ENCODE measurements at places on chromosomes 12 and 14.

DNA sequence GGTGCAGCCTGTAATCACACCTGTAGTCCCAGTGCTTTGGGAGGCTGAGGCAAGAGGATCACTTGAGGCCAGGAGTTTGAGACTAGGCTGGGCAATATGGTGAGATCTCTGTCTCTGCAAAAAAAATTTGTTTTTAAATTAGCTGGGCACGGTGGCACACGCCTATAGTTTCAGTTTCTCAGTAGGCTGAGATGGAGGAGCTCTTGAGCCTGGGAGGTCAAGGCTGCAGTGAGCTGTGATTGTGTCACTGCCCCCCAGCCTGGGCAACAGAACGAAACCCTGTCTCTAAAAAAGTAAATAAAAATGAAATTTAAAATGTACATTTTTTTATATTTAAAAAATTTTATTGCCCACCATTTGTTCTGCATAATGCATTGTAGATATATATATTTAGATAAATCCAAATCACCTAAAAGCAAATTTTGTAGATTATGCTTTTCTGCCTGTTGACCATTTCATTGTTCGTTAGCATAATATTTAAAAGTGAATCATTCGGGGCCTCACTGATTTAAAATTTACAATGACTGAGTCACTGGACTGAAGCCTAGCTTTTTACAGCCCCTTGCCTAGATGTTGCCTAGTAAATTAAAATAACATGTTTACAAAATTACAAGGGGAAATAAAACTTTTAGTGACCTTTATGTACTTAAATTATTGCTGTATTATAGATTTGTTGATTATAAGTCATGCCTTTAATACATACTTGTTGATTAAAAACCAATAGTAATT is 87.9 kb downstream of the USP15 start:
- no peak for DNase-seq

- peak; percentile 43 for DNase-seq
Observed at GRCh38 chr14:106564058-106564643, 1037.8 kb downstream of the TMEM121 start.

GRCh38 chr14:37870632-37871346 is 275.4 kb downstream of the TTC6 start:
- no peak for DNase-seq

- DNase-seq: no peak
Observed at GRCh38 chr14:28571636-28572035, 195.0 kb upstream of the FOXG1 start.

- no peak for DNase-seq
Observed at GRCh38 chr12:108798551-108799221, 58.7 kb downstream of the SSH1 start.

DNA sequence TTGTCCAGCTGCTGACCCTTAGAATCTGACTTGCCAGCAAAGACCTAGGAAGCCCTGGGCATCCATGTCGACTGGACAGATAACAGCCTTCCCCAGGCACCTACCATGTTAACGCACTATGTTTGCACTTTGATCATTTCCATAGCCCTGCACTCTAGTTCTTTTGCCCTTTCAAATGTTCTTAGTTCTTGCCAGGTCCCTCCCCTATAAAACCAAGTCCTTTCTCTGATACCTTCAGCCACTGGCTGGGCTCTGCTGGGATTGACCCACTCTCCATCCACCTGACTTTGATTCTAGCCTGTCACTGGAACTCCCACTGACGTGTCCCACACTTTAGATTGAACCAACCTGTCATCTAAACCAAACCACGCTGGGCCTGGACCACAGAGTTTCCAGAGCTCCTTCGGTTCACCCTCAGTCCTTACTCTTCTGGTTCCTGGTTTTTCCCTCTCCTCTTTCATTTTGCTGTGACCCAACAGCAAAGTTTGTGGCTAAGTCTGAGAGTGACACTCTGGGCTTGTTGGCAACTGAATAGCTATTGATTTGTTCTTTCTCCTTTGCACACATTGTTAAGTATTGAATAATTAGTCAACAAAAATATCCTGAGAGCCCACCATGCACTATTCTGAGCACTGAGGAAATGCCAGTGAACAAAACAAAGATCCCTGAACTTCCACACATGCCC is 51.8 kb upstream of the STK38L start:
- DNase-seq: no peak

GRCh38 chr12:1696800-1697199 is 5.9 kb downstream of the ADIPOR2 start:
- DNase-seq: no peak

GRCh38 chr14:63421919-63422318 is 103.2 kb upstream of the GPHB5 start:
- no peak for DNase-seq

DNA sequence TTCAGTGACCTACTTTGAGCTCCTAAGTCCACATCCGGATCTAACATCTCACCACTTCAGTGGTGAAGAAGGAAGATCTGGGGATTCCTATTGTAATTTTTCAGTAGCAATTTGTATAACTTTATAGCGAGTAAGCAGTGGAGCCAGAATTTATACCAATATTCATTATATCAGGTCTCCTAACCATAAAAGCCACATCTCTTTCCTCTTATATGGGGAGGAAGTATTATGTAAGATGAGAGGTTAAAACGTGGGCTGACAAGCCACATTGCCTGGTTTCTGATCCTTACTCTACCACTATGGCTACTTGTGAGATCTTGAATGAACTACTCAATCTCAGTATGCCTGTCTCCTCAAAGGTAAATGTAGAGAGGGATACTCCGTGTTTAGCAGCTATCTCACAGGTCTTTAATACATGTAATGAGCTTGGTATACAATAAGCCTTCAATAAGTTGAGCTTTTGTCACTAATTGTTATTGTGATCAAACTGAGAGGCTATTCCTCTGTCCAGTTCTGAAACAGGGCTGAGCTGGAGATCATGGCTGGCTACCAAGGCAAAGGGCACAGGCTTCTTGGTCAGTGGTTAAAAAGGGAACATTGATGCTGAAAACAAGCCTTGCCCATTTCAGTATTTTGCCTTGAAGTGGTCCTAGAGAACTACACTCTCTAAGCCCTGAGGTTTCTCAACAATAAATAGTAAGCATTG is 3.3 kb upstream of the TMEM117 start:
- DNase-seq: peak; percentile 9

GRCh38 chr12:123655420-123655819 is 15.5 kb upstream of the TCTN2 start:
- DNase-seq: no peak

GRCh38 chr12:77645966-77646598 is 184.6 kb upstream of the NAV3 start:
- no peak for DNase-seq

DNA sequence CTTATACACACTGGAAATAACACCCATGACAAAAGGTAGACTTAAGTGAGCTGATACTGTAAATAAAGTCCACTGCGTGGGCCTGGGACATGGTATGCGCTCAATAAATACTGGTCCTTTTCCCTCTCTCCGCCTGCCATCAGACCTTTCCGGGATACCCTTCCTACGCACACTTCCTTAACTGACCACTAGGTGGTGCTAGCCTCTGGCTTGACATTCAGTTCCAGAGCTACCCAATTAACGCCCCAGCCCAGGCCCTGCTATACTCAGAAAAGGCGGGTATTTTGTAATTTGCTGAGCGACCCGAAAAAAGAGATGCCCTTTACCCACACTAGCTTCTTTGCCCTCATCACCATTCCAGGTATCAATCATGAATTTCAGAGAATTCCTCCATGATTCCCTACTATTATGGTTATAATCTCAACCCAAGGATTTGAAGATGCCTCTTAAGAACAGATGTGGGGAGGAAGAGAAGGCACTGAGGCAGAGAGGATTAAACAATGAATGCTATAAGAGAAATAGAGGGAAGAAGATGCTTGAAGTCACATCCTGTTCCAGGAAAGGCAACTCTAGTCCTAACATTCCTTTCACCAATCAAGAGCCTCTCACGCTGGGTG is 3.9 kb upstream of the LRP1 start:
- peak; percentile 81 for DNase-seq

- DNase-seq: no peak
Observed at GRCh38 chr14:50791201-50791600, 39.8 kb downstream of the NIN start.

DNA sequence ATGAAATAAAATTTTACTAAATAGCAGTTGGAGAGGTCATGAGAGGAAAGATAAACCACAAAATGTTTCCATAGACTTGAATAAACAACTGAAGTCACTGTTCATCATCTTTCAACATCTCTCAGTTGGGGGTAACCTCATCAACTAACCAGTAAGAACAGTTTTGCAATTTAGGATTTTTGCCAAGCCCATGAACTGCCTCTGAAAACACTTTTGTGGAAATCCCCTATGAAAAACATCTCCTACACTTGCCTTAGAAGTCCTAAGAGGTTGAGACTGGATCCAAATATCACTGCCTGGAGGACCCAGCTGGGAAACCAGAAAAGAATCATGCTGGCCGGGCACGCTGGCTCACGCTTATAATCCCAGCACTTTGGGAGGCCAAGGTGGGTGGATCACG is 273.1 kb downstream of the C12orf50 start:
- DNase-seq: no peak

DNA sequence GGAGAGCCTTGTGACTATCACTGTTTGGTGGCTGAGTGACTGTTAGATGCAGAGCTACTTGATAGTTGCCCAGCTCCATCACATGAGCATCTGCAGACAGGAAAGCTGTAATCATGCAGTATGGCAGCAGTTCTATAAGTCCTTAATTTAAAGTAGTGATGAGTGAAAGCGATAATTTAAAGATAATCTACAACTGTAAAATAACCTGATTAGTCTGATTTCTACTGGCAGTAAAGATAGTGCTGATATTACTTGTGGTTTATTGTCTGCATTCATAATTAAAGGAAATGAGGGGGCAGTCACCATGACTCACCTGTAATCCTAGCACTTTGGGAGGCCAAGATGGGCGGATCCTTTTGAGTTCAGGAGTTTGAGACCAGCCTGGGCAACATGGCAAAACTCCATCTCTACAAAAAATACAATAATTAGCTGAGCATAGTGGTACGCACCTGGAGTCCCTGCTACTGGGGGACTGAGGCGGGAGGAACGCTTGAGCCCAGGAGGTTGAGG is 41.2 kb upstream of the PLEKHD1 start:
- no peak for DNase-seq

- DNase-seq: no peak
Observed at GRCh38 chr12:111296906-111297463, 71.9 kb downstream of the PHETA1 start.

- DNase-seq: no peak
Observed at GRCh38 chr14:94805680-94806288, 35.9 kb upstream of the GSC start.

- no peak for DNase-seq
Observed at GRCh38 chr12:48907245-48907644, 18.0 kb downstream of the FKBP11 start.

DNA sequence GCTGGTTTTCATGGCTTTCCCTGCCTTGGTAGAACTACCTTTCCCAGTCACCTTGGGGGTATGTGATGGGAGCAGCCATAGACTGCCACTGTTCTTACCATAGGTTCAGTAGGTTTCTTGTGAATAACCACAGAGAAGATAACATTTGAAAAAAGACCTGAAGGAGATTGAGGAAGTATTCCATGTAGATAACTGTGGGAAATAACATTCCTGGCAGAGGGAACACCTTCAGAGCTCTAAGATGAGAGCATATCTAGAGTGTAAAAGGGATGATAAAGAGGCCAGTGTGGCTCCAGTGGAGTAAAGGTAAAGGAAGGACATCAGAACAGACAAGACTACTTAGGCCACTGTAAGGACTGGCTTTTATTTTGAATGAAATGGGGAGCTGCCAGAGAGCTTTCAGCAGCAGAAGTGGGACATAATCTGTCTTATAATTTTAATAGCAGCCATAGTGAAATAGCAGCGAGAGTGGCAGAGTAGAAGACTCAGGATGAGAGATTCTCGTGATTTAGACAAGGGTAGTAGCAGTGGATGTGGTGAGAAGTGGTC is 82.6 kb upstream of the KCNH3 start:
- DNase-seq: no peak

GRCh38 chr12:105978276-105978675 is 160.5 kb downstream of the NUAK1 start:
- DNase-seq: no peak

DNA sequence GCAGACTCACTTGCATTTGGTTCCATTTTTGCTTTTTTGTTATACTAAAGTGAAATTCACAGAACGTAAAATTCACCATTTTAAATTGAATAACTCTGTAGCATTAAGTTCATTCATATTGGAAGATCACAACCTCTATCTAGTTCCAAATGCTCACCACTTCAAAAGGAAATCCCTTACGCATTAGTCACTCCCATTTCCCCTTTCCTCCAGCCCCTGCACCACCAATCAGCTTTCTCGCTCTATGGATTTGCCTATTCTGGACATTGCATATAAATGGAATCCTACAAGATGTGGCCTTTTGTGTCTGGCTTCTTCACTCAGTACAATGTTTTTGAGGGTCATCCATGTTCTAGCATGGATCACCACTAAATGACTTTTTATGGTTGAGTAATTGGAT is 294.5 kb downstream of the KSR2 start:
- no peak for DNase-seq

DNA sequence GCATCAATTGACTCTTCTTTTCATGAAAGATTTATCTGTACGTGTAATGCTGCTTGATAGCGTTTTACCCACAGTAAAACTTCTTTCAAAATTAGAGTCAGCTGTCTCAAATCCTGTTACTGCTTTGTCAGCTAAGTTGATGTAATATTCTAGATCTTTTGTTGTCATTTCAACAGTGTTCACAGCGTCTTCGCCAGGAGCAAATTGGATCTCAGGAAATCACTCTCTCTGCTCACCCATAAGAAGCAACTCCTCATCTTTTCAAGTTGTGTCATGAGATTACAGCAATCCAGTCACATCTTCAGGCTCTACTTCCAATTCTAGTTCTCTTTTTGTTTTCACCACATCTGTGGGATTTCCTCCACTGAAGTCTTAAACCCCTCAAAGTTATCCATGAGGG is 9.5 kb downstream of the PCNX1 start:
- no peak for DNase-seq

DNA sequence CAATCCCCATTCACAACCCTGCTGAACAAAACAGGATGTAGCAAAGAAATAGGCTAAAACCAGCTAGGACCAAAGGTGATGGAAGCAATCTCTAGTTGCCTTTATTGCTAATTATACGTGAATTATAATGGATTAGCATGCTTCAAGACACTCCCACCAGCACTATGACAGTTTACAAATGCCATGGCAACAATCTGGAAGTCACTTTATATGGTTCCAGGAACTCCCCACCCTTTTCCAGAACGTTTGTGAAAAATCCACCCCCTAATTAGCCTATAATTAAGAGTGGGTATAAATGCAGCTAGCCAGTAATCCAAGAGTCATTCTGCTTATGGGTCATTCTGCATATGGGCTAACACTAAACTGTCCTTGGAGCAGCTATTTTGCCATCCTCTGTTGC is 328.7 kb downstream of the FLRT2 start:
- no peak for DNase-seq

DNA sequence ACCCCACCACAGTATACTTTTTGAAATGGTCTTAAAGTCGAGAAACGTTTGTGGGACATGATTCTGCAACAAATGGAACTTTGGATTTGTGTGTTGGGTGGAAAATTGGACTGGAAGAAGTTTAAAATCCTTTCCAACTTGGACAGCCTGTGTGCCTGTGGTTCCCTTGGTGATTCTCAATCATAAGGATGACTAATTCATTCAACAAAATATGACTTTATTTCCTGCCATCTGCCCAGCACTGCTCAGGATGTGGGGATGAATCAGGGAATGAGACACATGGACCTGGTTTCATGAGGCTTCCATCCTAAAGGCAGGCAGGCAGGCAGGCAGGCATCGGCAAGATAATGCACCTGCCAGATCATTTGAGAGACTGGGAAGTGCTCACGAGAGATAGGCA is 57.3 kb upstream of the TMEM132D start:
- DNase-seq: no peak

Measured in CD4-positive, alpha-beta T cell treated with Interleukin-4 for 4 hours (primary cell).